ENCODE measurements at places on chromosomes 3 and 15.

DNA sequence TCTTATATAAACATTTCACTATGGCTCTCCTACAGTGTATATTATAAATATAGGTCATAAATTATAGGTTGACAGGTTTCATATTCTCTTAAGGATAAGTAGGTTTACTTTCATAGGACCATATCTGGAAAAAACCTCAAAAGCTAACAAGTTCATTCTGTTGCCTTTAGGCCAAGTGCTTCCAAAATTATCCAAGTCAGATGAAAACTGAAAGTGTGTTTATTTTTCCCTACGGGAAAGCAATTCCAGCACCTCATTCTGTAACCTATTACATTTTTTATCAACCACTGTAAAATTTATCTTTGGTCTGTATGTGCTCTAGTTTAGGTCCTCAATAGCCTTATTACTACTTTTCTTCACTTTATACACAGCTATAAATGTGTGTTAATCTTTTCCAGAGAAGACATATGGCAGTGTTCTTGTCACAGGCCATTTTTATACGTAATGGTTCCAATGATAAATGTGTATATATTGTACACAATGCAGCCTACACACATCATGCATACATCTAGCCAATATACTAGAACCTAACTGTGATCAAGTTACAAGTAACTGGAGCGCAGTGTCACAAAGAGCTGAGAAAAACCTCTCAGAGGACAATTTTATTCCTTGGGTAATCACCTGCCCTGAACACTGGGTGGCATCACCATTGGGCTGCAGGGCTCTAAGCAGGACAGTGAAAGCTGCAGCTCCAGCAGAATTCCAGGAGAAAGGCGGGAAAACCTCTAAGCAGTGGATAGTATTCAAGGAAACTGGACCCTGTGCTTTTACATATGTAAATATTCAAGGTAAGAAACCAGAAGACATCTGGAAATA lies 251.3 kb downstream of the CTNNB1 start:
- no peak for DNase-seq

DNA sequence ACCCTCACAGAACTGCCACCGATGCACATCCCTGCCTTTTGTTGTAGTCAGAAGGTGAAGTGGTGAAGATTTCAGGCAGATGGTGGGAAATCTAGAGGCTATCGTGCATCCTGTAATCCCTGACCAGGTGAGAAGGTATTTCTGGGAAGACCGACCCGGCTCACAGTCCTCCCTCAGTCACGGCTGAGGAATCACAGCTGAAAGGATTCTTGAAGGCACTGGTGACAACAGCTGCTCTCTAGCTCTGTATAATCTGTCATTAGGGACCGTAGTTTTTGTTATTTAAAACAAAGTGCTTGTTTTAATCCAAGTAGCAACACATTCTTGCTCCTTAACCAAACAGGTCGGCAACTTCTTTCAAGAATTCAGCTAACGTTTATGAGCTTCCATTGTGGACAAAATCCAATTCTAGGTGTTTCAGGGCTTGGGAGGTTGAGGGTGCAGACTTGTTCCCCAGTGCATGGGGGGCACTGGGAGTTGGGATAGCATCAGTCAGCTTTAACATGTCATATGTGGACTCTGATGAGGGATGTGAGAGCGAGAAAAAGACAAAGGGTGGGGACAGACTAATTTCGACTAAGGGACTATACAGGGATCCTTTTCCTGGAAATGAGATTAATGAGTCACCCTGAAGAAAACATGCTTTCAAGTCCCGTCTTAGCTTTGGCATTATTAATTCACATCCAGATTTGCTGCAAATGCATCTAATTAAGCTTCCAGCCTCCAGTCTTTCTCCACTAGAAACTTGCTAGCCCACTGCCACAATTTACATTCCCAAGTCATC lies 141.0 kb upstream of the RASGRP1 start:
- no peak for DNase-seq

- no peak for DNase-seq
Observed at GRCh38 chr15:28096411-28096669, 2.8 kb downstream of the OCA2 start.

- DNase-seq, result no peak
Observed at GRCh38 chr15:92733934-92734521, 78.5 kb upstream of the FAM174B start.

GRCh38 chr15:88249220-88249619 lies 7.3 kb downstream of the NTRK3 start:
- no peak for DNase-seq

- DNase-seq, result no peak
Observed at GRCh38 chr15:44633603-44634002, 29.9 kb downstream of the SPG11 start.

GRCh38 chr3:377158-377561 lies 180.6 kb downstream of the CHL1 start:
- DNase-seq, result no peak

- DNase-seq, result no peak
Observed at GRCh38 chr3:127253491-127253890, 34.4 kb downstream of the PRR20G start.

GRCh38 chr3:136444581-136444980 lies 194.4 kb downstream of the PCCB start:
- no peak for DNase-seq

DNA sequence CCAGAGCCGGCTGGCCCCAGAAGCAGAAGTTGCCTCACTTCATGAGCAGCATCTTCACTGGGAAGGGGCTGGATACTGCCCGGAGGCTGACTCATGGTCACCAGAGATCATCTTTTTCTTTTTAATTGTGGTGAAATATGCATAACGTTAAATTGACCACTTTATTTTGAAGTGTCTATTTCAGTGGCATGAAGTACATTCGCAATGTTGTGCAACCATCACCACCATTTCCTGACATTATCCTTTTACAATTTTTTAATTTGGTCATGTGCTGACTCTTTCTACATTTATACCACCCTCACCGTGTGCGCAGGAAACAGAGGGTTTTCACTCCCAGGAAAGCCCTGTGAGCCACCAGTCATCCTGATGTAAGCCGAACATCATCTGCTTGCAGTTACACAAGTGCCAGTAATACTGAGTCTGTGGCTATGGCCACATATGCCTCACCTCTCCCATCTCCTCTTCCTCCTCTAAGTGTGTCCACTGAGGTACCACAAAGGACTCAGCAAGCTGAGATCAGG lies 51.6 kb upstream of the ABHD17C start:
- no peak for DNase-seq

DNA sequence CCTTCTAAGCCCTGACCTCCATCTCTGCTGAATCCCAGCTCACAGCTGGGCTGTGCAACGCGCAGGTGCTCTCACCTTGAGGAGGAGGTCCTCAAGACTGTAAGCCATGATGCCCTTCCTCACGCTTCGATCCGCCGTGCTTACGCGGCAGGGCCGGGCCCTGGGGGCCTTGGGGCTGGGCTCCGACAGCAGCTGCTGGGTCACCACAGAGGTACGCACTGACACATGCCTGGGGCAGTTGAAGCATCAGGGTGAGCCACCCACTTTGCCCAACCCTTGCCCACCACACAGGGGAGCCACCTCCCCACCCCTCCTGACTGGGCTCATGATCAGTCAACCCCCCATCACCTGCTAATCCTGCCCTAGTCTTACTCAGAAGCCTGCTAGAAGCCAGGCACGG lies 3.1 kb downstream of the CIDEC start:
- DNase-seq, result no peak

Measured in central memory CD4-positive, alpha-beta T cell (primary cell).